AG04450 (cell line): ENCODE measurements at places on chromosomes 16 and 17.

GRCh38 chr17:79413611-79414010, 197.2 kb downstream of the RBFOX3 start:
- DNase-seq: no peak

GRCh38 chr16:30992931-30993816, 8.2 kb downstream of the HSD3B7 start:
- no peak for DNase-seq

DNA sequence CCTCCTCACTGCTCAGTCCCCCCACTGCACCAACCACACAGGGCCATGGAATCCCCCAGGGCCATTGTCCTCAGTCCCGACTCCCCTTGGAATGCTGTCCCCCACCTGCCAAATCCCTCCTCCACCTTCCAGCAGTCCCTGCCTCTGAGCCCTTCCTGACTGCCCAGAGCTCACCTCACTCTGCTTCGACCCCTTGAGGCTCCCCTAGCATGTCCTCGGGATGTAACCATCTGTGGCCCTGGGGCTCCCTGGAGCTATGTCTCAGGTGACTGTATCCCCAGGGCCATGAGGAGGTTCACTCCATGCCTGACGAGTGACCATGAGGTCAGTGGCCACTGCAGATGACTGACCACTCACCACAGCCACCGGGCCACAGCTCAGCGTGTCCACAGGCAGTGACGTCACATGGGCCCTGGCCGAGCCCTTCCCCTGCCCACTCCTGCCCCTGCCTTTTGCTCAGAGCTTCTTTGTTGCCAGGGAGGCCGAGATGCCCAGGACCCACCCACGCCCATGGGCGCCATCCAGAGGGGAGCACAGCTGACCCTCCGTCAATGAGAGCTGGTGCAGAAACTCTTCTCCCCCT, 7.7 kb upstream of the PIEZO1 start:
- DNase-seq: no peak

GRCh38 chr17:42122371-42123303, at the start of gene HSPB9:
Gene HSPB9, plus strand, starts transcription at chr17:42122804. Its CDS starts 47 bp downstream, at chr17:42122851.
- no peak for DNase-seq

DNA sequence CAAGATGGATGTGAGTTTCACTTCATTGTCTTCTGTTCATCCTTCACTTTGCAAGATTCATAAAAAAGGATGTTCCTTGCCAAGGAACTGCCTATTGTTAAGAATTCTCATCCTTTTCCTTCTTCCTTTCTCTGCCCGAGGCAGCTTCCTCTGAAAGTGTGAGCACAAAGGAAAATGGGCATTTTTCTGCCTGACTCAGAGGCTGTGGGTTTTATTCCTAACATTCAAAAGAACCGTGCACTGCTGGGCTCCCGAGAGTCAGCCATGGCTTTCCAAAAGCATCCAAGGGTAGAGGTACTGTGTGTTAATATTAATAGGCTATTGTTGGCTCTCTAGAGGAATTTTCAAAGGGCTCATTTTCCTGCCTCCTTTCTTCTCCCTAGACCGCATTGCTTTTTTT, 289.4 kb downstream of the ABCC12 start:
- no peak for DNase-seq

DNA sequence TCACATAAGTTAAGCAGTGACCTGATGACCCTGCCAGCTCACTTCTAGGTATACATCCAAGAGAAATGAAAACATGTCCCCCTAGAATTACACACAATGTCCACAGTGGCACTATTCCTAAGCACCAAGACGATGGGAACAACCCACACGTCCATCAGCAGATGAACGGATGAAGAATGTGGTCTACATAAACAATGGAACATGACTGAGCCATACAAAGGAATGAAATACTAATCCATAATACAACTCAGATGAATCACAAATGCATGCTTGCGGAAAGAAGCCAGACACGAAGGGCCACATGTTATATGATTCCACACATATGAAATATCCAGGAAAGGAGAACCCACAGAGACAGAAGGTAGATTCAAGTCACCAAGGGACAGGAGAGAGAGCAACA, 17.4 kb downstream of the USP22 start:
- DNase-seq: no peak

GRCh38 chr16:70770626-70771552, 30.1 kb downstream of the VAC14 start:
- no peak for DNase-seq

GRCh38 chr17:43628089-43628650, 33.6 kb downstream of the MEOX1 start:
- no peak for DNase-seq

GRCh38 chr17:12230481-12231354, 210.0 kb downstream of the MAP2K4 start:
- peak; percentile 6 for DNase-seq

DNA sequence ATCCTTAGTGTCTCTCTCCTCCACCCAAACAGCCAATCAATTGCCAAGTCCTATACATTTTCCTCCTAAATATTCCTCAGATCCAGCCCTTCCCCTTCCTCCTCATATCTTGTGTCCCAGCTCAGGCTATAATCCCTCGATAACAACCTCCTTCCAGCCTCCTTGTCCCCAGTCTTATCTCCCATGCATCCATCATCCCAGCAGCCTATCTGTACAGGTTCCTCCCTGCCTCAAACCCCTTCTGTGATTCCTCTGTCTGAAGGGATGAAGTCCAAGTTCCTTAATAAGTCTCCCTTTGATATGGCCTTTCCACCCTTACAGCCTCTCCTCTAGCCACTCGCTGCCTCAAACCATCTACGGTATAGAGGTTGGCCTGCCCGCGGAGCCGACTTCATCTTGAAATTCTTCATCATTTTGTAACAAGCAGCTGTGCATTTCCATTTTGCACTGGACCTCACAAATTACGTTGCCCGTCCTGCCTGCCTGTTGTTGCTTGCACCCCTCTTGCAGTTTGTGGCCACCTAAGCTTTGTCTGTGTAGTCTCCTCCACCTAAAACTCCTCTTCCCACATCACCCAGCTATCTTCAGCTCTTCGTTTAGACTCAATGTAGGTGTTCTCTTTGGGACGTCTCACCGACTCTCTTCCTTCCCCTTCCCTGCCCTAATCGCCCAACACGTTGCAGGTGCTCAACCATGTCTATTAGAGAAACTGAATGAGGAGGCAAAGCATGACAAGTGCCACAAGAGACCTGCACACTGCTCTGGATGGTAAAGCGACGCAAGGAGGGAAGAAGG, 786 bp upstream of the CDK5RAP3 start:
- no peak for DNase-seq

DNA sequence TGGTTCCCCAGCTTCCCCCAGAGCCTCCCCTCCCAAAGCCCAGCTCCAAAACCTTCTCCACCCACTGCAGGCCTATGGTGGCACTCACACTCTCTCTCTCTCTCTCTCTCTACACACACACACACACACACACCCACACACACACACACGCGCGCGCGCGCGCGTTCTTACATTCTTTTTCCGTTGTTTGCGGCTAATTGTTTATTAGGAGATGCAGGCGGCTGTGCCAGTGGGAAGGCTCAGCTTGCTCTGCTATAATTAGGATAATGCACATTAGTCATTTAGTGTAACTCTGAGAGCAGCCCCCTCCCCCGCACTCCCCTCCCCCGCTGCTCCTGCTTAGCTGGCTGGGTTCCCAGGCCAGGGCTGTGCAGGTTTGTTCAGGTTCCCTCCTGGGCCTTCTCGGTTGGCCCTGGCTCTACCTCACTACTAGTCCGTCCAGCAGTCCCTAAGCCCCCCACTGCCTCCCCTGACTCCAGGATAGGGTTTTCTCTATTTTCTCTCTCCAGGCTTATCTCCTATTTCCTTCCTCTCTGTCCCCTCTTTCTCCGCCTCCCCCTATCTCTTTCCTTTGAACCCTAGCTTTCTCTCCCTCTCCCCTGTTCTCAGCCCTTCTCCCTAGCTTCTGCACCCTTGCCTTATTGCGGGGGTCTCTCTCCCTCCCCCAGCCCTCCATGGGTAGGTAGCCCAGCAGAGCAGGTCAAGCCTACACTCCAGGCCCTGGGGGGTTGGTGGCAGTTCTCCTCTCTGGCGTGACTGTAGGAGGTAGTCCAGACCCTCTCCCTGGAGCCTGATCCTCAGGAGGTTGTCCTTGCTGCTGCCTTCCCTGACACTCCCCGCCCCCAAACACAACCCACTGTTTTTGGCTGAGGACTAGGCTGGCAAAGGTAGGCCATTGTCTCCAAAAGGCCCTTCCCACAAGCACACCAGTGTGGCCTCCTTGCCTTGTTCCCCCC, 34.0 kb downstream of the TMEM132E start:
- DNase-seq: no peak

DNA sequence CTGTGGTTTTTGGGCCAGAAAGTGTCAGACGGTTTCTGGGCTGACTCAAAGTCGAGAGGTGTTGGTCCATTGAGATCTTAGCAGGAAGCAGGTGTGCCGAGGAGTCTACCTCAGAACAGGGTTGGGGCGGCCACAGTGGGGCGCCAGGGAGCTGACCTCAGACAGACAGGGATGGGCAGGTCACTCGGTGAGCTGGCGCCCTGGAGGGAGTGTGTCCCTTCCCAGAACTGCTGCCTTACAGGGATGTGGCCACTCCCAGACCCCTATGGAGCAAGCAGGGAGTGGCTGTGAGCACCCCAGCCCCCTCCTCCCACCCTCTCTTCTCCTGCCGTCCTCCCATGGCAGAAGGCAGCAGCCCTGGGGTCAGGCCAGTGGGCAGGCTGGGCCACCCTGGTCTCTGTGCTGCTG, 14.0 kb upstream of the DPEP1 start:
- no peak for DNase-seq

GRCh38 chr17:77825621-77826020, 132.9 kb upstream of the TNRC6C start:
- DNase-seq: no peak

DNA sequence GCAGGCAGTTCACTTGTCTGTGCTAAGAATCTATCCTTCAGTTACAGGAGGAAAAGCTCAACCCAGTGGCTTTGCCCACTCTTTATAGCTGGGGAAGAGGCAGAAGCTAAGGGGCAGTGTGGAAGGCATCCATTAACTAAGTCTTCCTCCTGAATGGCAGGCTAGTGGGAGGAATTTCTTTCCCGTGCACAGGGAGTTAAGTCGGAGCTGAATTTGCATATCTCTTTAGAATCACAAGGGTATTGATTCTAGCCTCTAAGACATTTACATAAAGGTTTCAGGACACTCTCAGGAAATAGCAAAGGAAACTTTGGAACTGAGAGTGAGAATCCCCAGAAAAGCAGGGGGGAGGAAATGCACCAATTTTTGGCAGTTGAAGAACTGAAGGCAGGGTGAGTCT, 245.6 kb downstream of the CA10 start:
- DNase-seq: no peak

- peak; percentile 82 for DNase-seq
Measured at GRCh38 chr17:75864448-75864871, 9.3 kb upstream of the WBP2 start.

DNA sequence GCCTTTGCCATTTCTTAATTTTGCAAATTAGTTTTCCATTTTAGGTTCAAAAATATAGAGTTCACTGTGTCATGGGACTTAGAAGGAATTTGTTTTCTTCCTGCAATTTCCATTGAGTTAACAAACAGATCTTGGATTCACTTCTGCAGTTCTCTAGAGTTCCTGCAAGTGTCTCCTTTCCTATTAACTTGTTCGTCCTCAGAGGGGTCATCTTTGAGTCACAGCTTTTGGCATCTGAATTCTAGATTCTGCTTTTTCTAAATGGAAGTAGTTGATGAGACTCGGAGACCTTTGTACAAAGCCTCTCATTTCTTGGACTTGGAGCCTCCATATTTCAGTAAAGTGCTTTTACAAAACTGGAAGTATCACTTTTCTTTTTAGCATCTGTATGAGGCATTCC, 323.3 kb downstream of the BCAS3 start:
- peak; percentile 26 for DNase-seq

DNA sequence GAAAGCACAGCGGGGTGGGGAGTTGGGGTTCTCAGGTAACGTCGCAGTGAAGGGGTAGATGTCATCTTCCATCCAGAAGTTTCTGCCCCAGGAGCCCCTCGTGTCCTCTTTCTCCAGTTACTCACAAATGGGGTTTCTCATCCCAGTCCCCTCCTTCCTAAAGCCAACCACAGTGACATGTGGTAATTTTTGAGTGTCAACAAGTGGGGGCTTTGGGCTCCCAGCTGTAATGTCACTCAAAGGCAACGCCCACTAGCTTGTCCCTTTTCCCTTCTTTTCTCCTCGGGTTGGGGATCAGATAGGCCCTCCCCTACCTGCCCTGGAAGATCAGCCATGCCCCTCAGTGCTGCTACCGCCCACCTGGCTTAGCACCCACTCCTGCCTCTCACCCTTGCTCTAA, 14.4 kb downstream of the IRX5 start:
- no peak for DNase-seq
